ENCODE measurements at places on chromosomes 6 and 20.
A peak's percentile ranks its signal among the peaks of the same experiment; 100 is the strongest.

GRCh38 chr6:24387818-24388217 is 14.9 kb upstream of the MRS2 start:
- DNase-seq: no peak

DNA sequence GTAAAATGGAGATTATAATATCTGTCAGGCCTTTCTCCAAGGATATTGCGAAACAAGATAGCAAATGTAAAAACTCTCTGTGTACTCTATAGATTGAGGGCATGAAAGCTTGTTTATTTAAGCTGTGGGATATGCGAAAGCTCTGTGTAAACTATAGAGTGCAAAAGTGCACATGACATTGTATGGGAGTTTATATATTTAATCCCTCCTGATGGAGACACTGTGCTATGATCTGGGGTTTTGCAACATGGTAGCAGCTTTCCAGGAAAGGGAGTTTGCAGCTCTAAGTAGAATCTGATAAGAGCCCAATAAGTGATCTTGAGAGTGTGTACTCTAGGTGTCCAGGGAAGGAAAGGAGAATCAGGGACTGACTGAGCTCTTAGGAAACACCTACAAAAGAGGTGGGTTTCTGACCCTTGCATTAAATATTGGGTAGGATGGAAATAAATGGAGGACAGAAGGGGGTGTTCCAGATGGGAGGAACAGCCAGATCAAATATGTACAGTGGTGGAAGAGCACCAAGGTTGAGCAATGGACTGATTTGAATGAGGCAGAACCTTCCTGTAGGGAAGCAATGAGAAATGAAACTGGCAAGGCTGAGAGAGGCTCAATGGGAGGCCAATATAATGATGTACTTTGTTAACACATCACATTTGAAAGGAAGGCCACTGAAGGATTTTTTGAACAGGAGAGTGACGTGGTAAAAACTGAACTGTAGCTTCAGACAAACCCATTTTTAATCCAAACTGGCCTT is 450.1 kb downstream of the GJA1 start:
- no peak for DNase-seq

- peak; percentile 96 for DNase-seq
These were observed 109.6 kb downstream of the RTN4IP1 start for GRCh38 chr6:106519460-106520394.

GRCh38 chr6:138467901-138468300 is 31.4 kb downstream of the NHSL1 start:
- no peak for DNase-seq

- no peak for DNase-seq
These were observed 397.5 kb upstream of the ARID1B start for GRCh38 chr6:156379392-156380289.

DNA sequence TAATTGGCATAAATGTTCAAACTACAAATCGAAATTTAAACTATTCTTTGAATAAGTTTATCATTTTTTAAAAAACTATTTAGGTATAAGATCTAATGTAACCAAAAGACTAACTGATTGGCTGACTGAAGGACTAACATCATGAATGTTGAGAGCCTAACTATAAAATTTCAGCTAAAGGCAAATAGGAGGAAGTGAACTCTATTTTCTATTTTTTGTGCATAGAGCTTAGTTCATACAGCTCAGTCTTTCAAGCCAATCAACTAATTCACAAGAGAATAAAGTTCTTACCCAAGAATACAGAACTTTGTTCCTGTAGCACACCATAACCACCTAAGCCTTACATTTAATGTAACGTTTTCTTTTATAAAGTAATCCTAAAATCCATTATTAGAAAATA is 46.3 kb upstream of the STXBP5 start:
- no peak for DNase-seq

DNA sequence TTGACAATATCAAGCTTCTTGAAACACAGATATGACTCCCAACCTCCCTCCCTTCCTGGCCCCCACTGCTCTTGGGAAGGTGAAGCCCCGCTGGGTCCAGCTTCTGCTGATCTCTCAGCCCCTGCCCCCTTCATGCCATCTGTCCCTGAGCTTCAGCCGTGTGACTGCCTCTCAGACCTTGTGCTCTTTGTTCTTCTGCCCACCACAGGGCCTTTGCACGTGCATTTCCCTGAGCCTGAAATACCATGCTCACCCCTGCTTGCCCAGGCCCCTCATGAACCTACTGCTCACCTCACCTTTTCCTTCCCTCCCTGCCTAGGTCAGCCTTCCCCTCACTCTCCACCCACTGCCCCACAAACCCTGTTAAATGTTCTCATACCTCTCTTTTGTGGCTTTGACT is 241.7 kb upstream of the PMEPA1 start:
- no peak for DNase-seq

DNA sequence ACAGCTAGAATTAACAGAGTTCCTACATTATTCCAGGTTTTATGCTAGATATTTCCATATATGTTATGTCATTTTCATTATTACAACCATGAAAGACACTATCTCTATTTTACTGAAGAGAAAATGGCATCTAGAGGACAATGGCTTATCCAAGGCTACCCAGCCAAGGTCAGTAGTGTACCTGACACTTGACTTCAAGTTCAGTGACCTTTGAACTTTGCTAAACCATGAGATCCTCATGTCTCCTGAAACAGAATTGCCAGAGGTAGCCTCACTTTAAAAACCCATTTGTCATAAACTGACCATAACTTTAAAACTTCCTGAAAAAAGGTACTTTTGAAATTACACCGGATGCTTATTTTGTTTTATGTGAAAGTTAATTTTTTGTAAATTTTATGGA is 14.4 kb downstream of the NAPB start:
- DNase-seq: no peak

DNA sequence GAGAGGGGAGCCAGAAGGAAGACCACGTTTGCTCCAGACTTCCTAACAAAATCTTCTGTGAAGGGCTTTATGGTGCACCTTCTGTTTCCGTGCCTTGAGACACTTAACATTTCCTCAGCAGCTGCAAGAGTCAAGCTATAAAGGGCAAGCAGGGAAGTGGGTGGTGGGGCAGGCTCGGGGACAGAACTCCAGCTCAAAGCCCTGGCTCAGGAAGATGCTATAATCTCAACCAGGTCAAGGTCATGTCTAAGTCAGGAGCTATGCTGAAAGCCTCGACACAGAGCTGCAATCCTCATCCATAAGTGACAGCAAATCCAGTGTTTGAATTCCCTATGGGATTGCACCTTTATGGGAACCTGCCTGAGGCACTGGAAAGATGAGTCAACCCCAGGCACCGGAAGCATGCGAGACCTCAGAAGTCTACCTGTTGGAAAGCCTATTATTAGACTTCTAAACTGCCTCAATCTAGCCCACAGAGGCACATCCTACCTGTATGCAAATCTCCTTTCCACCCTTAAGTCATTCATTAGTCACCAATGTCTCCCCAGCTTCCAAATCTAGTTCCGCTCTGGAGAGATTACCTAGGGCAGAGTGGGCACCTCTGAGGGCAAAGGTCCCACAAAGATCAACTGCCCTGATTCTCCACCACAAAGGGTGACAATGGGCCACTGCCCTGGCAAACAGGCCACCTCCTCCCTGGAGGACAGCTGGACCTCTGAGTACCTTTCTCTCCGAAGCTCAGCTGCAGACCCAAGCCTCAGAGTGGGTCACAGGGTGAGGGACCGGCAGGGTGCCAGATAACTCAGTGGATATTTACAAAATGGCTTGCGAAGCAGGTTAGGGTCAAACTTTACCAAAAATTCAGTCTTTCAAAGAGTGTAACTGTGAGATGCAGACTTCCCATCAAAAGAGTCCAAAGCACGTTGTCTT is 287.0 kb downstream of the CDC5L start:
- no peak for DNase-seq

GRCh38 chr20:4552075-4552640 is 169.6 kb upstream of the PRND start:
- DNase-seq: no peak

- no peak for DNase-seq
These were observed 259.6 kb downstream of the TBC1D7 start for GRCh38 chr6:13068586-13069210.

- no peak for DNase-seq
These were observed 1.9 kb upstream of the FUCA2 start for GRCh38 chr6:143513410-143513809.

GRCh38 chr6:95216555-95216954 is 360.8 kb upstream of the MANEA start:
- no peak for DNase-seq

- DNase-seq: no peak
These were observed 98.0 kb downstream of the RPP40 start for GRCh38 chr6:4905826-4906225.

GRCh38 chr20:38804682-38805501 is 605 bp upstream of the PPP1R16B start:
- DNase-seq: no peak

DNA sequence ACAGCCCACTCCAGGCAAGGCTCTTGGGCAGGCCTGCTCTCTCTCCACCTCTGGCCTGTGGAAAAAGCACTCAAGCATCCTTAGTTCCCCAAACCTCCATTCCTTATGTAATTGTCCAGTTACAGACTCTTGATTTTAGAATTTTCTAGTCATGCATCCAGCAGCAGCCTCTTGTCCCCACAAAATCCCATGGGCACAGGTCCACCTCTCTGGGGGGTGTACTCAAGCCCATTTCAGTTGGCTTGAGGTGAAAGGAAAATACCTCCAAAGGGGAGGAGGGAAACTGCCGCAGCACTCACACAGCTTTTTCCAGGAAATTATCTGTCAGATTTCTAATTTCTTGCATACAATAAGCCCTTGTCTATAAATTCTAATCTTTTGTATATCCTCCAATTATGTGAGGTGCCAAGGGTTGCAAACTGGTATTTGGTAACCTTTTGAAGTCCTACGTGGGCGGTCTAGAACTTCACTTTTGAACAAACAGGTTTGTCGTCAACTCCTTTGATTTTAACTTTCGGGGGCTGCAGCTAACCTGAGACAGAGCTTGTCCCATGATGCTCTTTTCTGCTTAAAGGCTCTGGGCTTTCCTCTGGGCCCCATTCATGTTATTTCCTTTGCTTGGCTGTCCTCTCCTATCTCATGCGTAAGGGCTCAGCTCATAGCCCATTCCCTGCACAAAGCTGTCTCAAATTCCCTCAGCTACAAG is 104.7 kb upstream of the CEP85L start:
- no peak for DNase-seq

DNA sequence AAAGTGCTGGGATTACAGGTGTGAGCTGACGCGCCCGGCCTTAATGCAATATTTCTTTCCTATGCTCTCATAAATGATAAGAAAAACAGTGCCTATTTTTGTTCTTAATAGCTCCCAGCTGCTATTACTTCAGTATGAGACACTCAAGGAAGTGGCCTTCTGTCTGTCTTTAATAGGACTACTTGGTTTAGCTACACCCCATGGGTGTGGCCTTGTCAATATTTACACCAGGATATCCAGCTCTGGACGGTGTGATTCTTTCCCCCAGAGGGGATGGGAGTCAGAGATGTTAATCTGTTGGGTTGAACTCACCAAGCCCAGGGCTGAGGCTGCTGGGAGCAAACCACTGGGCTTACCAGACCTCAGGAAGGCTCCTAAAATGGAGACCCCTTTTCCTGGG is 134.2 kb downstream of the CEP57L1 start:
- no peak for DNase-seq

DNA sequence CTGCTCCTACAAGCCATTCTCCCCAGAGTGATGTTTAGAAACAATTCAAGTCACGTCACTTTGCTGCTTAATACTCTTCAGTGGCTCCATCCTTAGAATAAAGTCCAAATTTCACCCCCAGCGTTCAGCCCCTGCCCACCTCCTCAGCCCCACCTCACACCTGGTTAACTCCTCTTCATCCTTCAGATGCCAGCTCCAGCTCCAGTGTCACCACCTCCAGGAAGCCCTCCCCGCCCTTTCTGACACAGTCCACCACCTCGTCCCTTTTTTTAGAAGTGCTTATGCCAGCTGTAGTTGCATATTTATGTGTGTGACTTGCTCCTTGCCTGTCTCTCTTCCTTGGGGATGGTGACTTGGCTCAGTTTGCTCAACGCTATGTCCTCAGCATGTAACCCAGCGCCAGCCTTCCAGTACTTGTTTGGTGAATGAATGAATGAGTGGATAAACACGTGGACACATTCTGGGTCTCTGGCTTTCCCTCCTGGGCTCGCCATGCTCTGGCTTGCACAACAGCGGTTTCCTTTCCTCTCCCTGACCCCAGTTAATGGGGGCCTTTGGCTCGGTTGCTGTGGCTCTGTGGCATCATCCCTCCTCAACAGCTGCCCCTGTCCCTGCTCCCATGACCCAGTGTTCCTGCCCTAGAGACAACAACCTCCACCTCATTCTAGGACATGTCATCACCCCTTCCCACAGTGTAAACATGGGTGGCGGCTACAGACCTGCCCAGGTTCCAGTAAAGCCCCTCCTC is 3.7 kb upstream of the IP6K3 start:
- DNase-seq: no peak

- DNase-seq: no peak
These were observed 131.7 kb upstream of the HDGFL1 start for GRCh38 chr6:22437665-22438064.

DNA sequence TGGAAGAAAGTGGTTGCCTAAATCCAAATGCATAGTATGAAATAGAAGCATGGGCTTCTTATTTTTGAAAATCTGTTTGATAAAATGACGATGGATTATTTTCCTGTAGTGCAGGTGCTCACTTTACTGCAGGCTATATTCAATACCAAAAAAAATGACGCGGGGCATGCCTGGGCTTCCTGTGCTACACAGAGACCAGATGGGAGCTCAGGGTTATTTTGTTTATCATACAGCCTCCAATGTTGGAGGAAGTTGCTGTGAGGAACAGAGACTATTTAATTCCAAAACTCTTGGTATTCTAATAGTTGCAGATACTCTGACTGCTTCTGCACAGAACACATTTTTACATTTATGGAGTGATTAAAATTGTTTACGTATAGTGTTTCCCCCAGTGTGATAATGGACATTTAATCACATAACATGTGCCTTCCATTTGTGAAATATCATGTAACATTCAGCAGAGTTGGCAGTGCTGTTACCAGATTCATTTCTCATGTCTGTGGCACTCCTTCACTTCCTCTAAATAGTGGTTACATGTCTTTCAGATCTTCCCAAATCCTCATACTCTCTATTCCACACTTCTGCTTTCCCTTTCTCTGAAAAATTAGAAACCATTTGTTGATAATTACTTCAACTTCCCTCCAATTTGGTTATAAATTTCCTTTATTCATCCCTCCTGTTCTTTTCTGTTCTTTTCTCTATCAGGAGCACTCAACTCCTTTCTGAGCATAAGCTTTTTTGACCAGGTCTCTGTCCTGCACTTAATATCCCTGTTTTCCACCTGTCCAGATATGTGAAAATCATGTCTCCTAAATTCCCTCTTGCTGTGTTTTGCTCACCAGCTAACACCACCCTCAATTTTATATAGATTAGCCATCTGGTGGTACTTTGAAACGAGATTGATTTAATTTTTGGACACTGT is 121.6 kb downstream of the ADGRB3 start:
- no peak for DNase-seq

GRCh38 chr6:95593025-95593424 is 15.7 kb downstream of the MANEA start:
- no peak for DNase-seq

- DNase-seq: no peak
These were observed 811 bp upstream of the RSPO4 start for GRCh38 chr20:1002682-1003561.

GRCh38 chr6:34237722-34238584 is 1.3 kb downstream of the HMGA1 start:
- no peak for DNase-seq

Measured in GM04503 (cell line).